ENCODE measurements at places on chromosomes 3 and 15. TPM values are rescaled to one million over a fixed set of nuclear protein-coding genes. Genes with fewer than 3 reads are reported as not detected.

The CTXN2 gene
- not detected for total RNA-seq

The IL20RB gene
- 1.3 TPM for total RNA-seq

The DAZL gene
- not detected for total RNA-seq

The SNTN gene
- total RNA-seq, result not detected

The TMEM89 gene
- total RNA-seq, result not detected

The ADIPOQ gene
- total RNA-seq, result not detected

The MTFMT gene
- total RNA-seq, result 14.7 TPM

The NPHP3 gene
- 8.9 TPM for total RNA-seq

The DOCK3 gene
- not detected for total RNA-seq

The OIP5 gene
- total RNA-seq, result 11.8 TPM

The ALDH1A2 gene
- 22.7 TPM for total RNA-seq

The KCNAB1 gene
- 0.84 TPM for total RNA-seq

The HERC2 gene
- total RNA-seq, result 45.4 TPM

The CHRFAM7A gene
- 0.37 TPM for total RNA-seq

The ESYT3 gene
- total RNA-seq, result 0.05 TPM

The CHRNA5 gene
- 0.56 TPM for total RNA-seq

The PIERCE2 gene
- 0.23 TPM for total RNA-seq

The IQCF5 gene
- not detected for total RNA-seq

The ERC2 gene
- total RNA-seq, result 0.25 TPM

The RETNLB gene
- total RNA-seq, result not detected

The ITPKA gene
- total RNA-seq, result 1.4 TPM

The ERICH6 gene
- total RNA-seq, result not detected

The SEMA3B gene
- 1.5 TPM for total RNA-seq

The EFHB gene
- total RNA-seq, result 0.33 TPM

The ITGA11 gene
- total RNA-seq, result 1.0 TPM

The EXOG gene
- total RNA-seq, result 4.4 TPM

The CHCHD4 gene
- total RNA-seq, result 7.0 TPM

The ABI3BP gene
- total RNA-seq, result 4.2 TPM

The RNF111 gene
- 16.9 TPM for total RNA-seq

The RAB6B gene
- 2.8 TPM for total RNA-seq

The STAC gene
- 0.56 TPM for total RNA-seq

The AADACL2 gene
- total RNA-seq, result not detected

The GRK7 gene
- total RNA-seq, result not detected

The ZNF774 gene
- total RNA-seq, result 0.19 TPM
